ENCODE measurements at places on chromosomes 7 and 10.

DNA sequence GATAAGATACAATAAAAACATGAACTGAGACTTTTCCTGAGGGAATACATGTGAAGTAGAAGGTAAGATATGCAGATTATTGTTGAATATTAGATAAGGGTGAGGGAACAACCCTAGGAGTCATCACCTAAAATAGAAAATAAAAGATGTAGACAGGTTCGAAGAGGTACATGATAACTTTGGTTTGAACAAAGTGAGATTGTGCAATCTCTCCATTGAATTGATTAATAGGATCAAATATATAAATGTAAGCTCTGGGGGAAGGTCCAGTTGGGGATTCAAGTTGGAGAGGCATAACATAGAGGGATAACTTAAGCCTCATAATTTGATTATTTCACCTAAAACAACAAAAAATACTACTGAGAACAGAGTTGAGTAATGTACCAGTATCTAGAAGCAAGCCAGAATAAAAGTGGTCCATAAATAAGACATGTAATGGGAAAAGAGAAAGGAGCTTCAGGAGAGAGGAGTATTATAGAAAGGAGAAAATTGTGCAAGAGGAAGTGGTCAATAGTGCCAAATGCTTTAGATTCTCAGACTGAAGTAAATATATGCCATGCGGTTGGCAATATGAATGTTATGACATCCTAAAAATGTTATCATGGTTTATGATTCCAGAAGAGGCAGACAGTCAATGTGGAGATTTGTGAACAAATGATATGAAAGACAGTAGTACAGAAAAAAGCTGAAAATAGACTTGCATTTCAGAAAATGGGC, 282.3 kb upstream of the CHRM2 start:
- DNase-seq, result no peak

DNA sequence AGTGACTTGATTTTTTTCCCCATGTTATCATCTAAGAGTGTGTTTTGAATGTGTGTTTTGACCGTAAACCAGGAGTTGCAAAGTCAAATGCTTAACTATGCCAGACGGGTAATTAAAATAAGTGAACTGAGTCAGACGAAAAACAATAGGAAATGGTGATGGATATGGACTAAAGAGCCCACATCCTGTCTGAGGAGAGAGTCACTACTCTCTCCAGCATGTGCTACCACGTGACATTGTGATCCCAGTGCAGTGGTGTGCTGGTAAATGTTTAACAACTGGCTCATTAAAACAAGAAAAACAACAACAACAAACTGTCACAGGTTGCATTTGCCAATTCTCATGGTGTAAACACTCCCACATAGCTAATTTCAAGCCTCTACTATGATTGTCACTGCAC, 164.3 kb downstream of the SUGCT start:
- DNase-seq, result no peak

GRCh38 chr7:80135309-80136104, 876 bp downstream of the GNAI1 start:
- DNase-seq, result no peak

DNA sequence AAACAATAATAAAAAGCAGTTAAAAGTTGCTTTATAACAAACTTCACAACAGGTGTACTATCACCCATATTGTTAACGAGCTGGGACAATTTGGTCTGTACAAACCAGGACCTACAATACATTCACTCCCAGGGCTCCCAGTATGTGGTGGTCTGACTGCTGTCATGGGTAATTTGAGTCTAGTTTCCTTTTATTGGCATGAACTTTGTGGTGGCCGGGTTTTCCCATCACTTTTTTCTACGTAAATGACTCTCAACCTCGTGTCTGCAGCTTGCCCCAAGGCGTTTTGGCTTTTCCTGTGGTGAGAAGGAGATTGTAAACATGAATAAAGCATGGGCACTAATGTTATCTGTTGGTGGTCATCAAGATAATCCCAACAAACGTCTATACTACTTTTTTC, 118.7 kb upstream of the CDK6 start:
- peak; percentile 50 for DNase-seq

- DNase-seq, result no peak
Observed at GRCh38 chr10:49157229-49157628, 23.4 kb upstream of the FAM170B start.

DNA sequence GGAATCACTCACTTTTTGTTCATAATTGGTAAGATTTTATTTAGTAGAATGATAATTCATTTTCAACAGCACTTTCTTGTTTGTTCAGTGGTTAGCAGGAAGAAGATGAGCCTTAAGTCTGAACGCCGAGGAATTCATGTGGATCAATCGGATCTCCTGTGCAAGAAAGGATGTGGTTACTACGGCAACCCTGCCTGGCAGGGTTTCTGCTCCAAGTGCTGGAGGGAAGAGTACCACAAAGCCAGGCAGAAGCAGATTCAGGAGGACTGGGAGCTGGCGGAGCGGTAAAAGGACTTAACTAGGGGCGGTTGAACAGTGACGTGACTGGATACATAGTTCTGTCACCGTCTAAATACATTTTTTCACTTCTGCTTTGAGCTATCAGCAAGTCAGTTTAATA, 31.3 kb downstream of the RABGEF1 start:
- DNase-seq, result no peak

Data from GM12865 (cell line).